ENCODE measurements at places on chromosomes 7 and 10.

GRCh38 chr7:3922175-3922635 is 621.2 kb downstream of the SDK1 start:
- no peak for DNase-seq

- no peak for DNase-seq
These were observed 80.0 kb downstream of the C7orf25 start for GRCh38 chr7:42831718-42832522.

DNA sequence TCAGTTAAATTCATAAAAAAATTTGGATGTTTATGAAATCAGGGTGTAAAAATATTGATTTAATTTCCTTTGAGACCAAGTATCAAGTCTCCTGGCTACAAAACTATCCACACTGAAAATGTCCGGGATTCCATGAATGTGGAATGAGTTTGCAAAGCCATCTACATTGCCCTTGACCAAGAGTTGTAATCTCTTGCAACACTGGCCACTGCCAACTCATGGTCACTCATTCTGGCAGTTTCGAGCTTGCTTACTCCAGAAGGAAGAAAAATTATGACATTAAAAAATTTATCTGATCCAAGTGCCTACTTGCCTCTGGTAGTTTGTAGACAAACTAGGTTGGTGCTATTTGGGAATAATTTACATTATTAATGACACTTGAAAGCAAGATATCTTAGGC is 84.2 kb downstream of the NPY start:
- DNase-seq, result no peak

DNA sequence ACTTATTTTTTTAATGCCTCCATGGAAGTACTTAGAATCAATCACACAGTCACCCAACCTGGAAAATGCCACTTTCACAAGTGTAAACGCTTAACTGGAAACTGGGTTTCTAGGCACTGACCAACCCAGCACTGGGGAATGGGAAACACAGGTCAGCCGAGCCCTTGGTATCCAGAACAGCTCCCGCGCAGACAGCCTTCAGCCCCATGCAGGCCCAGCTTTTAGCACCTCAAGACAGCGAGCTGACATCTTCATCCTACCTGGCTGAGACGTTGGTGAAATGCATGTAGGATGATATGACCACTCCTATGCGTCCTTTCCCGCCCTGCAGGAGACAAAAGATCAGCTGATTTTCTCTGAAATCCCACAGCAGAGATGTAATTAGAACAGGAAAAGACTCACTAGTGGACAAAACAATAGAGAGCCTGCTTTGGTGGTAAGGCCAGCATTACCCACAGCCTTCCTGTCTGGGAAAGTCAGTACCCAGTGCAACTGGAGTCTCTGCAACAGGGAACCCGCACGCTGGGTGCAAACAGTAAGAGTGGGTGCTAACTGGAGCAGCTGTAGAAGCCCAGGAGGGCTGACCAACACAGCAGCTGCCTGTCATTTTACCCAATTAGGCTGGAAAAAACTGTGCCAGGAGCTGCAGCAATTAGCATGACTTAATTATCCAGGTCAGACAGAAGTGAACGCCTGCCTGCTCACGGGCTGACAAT is 153.7 kb downstream of the TNS3 start:
- no peak for DNase-seq

GRCh38 chr10:62541811-62542210 is 167.6 kb downstream of the ZNF365 start:
- no peak for DNase-seq

- no peak for DNase-seq
These were observed 29.5 kb upstream of the AKAP9 start for GRCh38 chr7:91911121-91911520.

DNA sequence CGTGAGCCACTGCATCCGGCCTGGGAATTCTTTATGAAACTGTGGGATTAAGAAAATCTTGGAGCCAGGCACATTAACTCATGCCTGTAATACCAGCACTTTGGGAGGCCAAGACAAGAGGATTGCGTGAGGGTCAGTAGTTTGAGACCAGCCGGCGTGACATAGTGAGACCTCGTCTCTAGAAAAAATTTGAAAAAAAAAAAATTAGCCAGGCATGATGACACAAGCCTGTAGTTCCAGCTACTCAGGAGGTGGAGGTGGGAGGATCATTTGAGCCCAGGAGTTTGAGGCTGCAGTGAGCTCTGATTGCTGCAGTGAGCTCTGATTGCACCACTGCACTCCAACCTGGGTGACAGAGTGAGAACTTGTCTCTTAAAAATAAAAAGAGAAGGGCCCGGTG is 69.8 kb downstream of the SUGCT start:
- no peak for DNase-seq
